Activated CD4-positive, alpha-beta T cell treated with anti-CD3 and anti-CD28 coated beads, Interleukin-2, amount 10 ng/mL, durations not matched to agents 7 days and 5 days (primary cell): ENCODE measurements at places on chromosomes 5 and 9. TPM values are rescaled to one million over a fixed set of nuclear protein-coding genes. Genes with fewer than 3 reads are reported as not detected.

The EXOSC3 gene
- 77.5 TPM for total RNA-seq

DNA sequence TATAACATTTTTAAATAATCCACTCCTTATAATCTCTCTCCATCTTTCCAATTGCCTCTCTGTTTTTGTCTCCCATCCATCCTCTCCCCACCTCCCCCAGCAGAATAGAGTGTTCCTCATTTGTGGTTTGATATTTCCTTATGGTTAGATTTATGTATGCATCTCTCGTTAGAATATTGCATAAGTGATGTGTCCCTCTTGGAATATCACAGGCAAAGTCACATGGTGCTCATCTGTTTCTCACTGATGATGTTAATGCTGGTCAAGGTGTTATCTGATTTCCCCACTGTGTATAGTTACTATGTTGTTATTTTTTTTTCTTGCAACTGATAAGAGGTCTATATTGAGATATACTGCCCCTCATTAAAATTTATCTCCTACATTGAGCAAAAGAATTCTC is 3.1 kb upstream of the LRRC70 start:
- H3K27ac ChIP-seq = peak overlapping the region; percentile 13
- DNase-seq = no peak
- peaks cover 12% of the 10 kb centered on the region for H3K36me3 ChIP-seq
- H3K4me1 ChIP-seq = peaks cover 25% of the 10 kb centered on the region
- no peaks in the 10 kb centered on the region for H3K27me3 ChIP-seq

- no peak for DNase-seq
- peaks cover 28% of the 10 kb centered on the region for H3K4me1 ChIP-seq
- H3K27ac ChIP-seq = peak overlapping the region; percentile 76
- H3K36me3 ChIP-seq = peaks cover 30% of the 10 kb centered on the region
- H3K4me3 ChIP-seq = peak overlapping the region; percentile 79
These were observed 1.2 kb downstream of the UCK1 start for GRCh38 chr9:131529597-131530545.

The DDX4 gene
- total RNA-seq = 0.50 TPM

The ORM2 gene
- total RNA-seq = not detected

GRCh38 chr5:179194201-179194910 is 134.2 kb downstream of the ZNF354C start:
- H3K4me1 ChIP-seq = no peaks in the 10 kb centered on the region
- no peak for DNase-seq
- no peaks in the 10 kb centered on the region for H3K36me3 ChIP-seq
- H3K4me3 ChIP-seq = no peak overlapping the region
- no peak overlapping the region for H3K27ac ChIP-seq
- no peaks in the 10 kb centered on the region for H3K27me3 ChIP-seq

The ARL14EPL gene
- not detected for total RNA-seq

DNA sequence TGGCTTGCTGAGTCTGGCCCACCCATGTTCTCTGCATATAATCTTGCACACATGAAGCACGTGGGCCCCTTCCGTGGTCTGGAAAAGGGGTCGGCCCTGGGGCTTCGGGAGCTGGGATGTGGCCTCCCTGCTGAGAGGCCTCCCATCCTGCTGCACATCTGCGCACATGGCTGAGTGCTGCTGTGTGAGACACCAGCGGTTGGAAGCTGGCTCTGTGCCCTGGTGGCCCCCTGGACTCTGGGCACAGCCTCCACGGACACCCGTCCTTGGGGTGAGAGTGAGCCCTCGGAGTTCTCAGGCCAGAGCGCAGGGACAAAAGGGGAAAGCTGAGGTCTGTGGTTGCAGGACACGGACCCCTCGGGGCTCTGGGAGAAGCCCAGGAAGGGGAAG is 115.8 kb downstream of the RXRA start:
- DNase-seq = no peak
- no peak overlapping the region for H3K4me3 ChIP-seq
- peaks cover 5% of the 10 kb centered on the region for H3K27me3 ChIP-seq
- no peaks in the 10 kb centered on the region for H3K36me3 ChIP-seq
- H3K4me1 ChIP-seq = peaks cover 13% of the 10 kb centered on the region

The PRLR gene
- total RNA-seq = not detected
